Activated CD4-positive, alpha-beta T cell treated with anti-CD3 and anti-CD28 coated beads for 48 hours (primary cell): ENCODE measurements at places on chromosomes 2 and 18.

DNA sequence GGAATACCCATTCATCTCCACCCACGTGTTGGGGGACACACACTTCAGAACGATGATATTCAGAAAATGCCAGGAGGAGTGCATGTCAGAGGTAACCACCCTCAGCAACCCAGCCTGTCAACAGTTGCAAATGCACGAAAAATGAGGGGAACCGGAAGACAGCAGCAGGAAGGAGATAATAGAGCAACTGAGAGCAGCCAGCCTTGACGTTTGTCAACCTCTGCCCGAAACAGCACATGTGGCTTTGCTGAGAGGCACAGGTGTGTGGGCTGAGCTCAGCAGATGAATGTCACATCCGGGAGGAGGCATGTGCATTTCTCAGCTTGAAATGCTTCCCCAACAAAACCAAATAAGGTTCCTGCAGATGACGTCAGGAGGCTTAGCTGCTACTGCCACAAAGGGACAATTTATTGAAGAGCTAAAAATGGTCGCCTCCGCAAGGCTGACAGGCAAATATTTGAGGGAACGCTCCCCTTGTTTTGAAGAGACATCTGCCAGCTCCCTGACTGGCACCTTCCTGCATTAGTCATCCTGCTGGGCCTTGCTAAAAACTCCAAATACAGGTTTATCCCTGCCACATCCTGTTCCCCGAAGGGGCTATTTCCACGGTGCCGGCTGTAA is 419.0 kb downstream of the NBAS start:
- peak; percentile 85 for DNase-seq

DNA sequence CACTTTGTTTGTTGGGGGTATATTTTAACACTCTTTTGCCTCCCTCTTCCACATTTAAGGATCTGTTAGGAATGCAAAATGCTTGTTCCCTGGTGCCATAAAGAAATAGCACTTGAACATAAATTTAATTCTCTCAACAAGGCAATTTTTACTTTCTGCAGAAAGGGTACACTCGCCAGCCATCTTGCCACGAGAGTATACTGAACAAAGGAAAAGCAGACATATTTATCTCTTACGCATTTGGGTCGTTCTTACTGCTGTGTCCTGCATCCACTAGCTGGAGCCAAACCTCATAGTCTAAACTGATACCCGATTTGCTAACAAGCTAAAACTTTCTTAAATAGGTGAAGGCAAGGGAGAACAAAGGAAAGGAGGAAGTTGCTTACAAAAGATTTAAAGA is 129.5 kb downstream of the B3GNT2 start:
- DNase-seq = no peak

GRCh38 chr2:113276216-113276760 is 2.4 kb downstream of the PAX8 start:
- no peak for DNase-seq

DNA sequence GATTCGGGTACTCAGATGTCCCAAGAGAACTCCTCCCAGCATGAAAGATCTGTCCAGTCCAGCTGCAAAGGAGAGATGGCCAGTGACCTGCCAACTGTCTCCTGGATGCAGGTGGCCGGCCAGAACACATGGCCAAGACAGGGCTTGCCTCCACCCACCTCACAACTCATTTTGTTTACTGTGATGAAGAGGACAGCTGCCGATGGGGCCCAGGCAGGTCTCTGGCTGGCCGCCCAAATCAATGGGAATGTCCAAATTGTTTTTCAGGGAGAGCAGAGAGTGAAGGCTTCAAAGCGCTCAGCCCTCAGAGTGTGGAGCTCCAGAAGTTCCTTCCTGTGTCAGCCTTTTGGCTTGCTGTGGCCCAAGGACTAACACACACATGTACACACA is 41.9 kb downstream of the FOSL2 start:
- DNase-seq = no peak

GRCh38 chr18:48201337-48202005 is 207.7 kb downstream of the ZBTB7C start:
- DNase-seq = no peak

DNA sequence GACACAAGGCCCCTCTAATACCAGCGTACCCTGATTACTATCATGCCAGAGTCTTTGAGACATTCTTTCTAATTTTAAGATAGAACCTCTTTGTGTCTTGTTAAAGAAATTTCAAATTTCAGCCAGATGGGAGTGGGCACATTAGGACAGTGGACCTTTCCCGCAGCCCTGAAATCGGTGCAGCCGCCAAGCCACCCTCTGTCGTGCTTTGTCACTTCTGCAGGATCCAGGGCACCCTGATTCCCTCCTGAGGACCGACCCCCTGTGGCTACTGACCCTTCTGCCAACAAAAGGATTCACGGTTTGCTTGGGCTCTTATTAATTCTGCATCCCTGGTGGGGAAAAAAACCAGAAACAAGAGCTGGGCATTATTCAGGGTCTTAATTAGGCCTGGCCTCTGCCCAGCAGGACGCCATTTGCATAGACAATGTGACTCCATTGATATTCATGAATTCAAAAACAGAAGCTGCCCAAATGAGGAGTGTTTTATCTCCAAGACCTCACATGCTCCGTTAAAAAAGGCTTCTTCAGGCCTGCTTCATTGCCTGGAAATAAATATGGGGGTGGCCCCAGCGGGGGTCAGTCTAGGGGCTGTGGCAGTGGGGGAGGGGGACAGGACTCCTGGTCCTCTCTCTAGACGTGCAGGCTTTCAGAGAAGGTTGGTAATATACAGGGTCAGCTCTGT is 116.9 kb downstream of the ALPK2 start:
- no peak for DNase-seq
